Fibroblast of skin of right quadriceps (primary cell): ENCODE measurements at places on chromosomes 16 and 17.
A peak's percentile ranks its signal among the peaks of the same experiment; 100 is the strongest.

- DNase-seq = no peak
Observed at GRCh38 chr16:64667334-64667877, 454.5 kb downstream of the CDH11 start.

DNA sequence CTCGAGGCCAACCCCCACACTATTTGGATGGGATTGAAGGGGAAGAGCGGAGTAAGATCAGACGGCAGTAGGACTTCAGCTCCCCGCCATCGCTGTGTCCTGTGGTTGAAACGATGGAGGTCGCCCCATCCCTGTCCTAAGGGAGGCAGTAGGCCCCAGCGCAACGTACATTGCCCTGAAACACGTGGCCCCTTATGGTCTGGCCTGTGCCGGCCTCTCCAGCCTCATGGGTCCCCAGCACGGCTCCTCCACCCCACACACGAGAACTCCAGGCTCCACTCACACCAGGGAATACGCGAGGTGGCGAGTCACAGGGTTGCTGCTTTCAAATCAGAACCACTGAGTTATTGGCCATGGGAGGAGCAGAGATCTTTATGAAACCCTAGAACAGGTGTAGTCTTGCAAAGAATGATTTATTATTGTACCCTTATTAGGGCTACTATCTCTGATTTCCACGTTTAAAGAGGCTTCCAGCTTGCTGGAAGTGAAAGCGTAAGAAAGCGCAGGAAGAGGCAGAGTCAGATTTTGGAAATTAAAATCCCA, 669 bp upstream of the DCTPP1 start:
- DNase-seq = no peak

- DNase-seq = peak; percentile 99
Observed at GRCh38 chr17:14737984-14738651, 437.2 kb downstream of the HS3ST3B1 start.

- no peak for DNase-seq
Observed at GRCh38 chr17:82662711-82663261, 14.5 kb upstream of the WDR45B start.

DNA sequence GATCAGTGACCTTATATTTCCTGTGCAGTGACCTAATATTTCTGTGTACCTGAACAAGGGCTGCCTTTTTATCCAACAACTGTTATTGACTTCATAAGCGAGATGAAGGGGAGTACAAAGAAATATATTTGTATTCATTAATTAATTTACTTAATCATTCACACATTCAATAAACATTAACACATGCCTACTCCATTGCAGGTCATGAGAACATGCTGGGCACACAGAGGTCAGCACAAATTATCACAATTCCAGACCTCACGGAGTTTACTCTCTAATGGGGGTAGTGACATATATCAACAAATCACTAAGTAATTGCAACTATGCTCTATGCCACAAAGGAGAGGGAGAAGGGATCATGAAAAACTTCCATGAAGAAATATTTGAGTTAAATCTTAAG, 614.6 kb downstream of the TOX3 start:
- DNase-seq = no peak

DNA sequence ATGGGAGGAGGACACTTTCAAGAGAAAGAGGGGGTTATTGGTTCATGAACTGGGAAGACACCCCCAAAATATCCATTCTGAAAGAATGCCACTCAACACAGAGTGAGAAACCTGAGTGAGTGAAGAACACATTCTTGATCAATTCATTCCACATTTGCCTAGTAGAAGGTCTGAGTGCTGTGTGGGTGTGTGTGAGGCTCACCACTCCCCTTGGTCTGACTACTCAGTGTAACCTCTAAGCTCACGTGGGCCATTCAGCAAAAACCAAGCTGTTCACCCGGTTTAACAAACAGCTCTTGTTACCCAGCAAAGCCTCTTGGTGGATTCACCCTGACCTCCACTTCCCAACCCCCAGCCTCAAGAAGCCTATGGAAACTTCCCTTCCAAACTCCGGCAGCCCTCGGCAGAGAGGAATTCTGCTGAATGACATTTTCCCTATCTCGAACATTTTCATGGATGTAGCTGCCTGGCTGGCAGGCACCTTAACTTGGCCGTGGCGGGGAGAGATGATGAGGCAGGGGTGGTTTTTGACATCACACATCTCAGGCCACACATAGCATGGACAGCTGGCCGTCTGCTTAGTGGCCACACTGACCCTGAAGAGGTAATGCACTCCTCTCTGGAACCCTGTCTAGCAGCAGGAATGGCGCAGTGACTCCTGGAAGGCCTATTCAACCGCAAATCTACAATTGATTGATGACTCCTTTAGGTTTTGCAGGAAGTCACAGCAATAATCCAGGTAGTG, 11.6 kb downstream of the ST6GALNAC1 start:
- DNase-seq = no peak

- DNase-seq = no peak
Observed at GRCh38 chr16:46982335-46982734, 8.9 kb upstream of the DNAJA2 start.

- DNase-seq = no peak
Observed at GRCh38 chr16:25868706-25869370, 177.1 kb downstream of the HS3ST4 start.

GRCh38 chr17:42520540-42520951, 15.5 kb upstream of the NAGLU start:
- DNase-seq = no peak

GRCh38 chr17:49891271-49891670, 43.4 kb upstream of the TAC4 start:
- DNase-seq = no peak

DNA sequence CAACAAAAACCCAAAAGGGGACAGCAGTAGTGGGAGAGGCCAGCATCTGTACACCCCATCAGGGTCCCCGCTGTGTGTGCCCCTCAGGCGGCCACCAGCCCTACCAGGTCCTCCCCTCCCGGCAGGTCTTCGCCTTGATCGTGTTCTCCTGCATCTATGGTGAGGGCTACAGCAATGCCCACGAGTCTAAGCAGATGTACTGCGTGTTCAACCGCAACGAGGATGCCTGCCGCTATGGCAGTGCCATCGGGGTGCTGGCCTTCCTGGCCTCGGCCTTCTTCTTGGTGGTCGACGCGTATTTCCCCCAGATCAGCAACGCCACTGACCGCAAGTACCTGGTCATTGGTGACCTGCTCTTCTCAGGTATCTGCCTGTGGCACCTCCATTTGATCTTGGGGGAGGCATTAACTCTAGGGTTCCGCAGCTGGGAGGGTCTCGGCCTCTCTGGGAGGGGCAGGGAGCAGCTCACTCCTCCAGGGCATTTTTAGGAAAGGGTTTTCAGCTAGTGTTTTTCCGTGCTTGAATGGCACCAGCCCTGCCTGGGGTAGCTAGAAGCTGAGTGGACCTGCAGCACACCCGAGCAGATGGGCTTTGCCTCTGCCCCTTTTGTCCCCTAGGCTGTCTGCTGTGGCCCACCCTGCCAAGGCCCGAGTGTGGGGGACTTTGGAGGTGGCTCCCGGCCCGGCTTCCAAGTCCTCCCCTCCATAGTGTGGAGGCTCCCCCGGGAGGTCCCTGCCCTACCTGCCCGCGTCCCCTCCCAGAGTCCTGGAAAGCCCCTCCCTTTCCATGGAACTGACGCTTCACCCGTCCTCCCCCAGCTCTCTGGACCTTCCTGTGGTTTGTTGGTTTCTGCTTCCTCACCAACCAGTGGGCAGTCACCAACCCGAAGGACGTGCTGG, 2.6 kb downstream of the SYNGR2 start:
- DNase-seq = no peak

DNA sequence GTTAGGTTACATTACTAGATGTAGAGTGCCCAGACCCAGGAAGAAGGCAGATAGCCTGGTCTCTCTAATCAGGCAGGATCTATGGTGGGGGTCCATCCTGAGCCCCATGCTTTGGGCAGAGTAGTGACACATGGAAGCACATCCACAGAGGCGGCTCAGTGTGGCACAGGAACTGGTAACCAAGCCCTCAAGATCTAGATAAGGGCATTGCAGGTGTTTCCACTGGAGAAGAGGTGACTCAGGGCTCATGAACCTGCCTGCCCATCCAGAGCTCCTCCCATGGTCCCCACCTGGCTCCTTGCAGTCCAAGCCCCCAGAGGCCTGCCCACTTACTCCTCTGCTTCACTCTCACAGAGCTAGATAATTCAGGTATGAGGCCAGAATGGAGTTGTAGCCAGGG, 62.0 kb upstream of the TMEM132E start:
- DNase-seq = no peak

DNA sequence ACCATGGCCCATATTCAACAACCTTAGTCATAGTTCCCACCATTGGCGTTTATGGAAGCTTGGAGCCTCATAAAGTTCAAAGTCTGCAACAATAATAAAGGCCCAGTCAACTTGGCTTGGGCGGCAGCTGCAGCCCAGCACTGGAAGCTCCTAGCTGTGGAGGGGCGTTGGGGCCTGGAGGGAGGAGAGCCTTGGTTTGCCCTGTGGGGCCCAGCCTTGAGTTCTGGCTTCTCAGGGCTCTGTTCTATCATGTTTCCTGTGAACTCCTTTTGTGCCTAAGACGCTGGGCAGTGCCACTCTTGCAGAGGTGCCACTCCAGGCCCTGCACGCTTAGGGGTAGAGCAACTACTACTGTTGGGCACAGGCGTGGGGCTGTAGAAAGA, 927 bp upstream of the ENGASE start:
- no peak for DNase-seq

- no peak for DNase-seq
Observed at GRCh38 chr17:40564883-40565768, at the start of gene CCR7. Gene CCR7 (minus strand): TSS chr17:40565472. CDS start chr17:40565409, 63 bp downstream.

DNA sequence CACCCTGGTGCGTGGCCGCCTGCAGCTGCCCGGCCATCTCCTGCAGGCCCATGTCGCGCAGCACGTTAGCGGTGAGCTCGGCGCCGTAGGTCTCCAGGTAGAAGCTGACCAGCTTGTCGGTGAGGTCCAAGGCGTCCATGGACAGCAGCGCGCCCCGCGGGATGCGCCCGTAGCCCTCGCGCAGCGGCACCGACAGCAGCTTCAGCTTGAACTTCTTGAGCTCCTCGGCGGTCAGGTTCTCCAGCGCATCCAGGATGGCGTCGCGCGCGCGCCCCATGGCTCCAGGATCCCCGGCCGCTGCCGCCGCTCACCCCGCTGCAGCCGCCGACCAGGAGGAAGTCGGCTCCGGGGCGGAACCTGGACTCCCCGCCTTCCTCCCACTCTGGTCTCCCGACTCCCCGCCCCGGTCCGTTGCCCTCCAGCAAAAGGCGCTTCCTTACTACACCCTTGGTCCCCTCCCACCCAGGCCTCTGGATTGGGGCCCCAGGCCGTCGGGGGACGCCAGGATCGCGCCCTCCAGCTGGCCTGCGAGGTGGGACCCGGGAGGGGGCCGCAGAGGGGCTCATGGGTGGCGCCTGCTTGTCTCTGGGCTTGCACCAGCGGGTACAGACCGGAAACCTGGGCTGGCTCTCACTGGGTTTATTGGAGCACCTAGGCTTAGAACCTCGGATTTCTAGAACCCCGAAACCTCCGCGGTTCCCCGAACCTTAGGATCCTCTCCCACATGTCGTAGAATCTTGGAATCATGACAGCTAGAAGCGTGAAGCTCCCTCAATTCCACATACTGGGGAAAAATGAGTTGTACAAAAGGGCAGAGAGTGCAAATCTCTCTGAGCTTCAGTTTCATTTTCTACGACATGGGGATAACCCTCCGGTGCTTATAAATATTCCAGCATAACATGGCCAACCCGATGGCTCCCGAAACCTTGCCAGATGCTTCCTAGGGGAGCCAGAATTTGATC, at the start of gene PYCARD:
TSS of gene PYCARD (minus strand) at position 347 of the 962 bp plus-strand sequence. CDS start at position 277, 70 bp downstream.
- DNase-seq = peak; percentile 23

DNA sequence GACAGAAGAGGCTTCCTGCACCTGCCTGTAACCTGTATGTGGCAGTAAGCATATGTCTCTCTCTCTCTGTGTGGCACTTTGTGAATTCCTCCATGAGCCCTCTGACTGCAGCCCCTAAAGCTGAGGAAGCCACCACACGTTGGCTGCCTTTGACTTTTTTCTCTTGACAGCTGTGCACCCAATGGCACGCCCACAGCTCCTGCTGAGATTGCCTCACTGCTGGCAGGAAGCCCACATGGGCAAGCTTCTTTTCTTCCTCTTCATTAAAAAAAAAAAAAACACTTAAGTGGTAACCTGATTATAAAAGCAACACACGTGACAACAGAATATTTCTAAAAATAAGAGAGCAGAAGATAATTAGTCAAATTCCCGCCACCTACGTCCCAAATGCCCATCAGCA, 34.0 kb upstream of the PIRT start:
- no peak for DNase-seq

GRCh38 chr17:37088913-37089312, 140.2 kb downstream of the AATF start:
- no peak for DNase-seq
